HTR-8/SVneo (cell line): ENCODE measurements at places on chromosomes 3 and 15.
A peak's percentile ranks its signal among the peaks of the same experiment; 100 is the strongest.

DNA sequence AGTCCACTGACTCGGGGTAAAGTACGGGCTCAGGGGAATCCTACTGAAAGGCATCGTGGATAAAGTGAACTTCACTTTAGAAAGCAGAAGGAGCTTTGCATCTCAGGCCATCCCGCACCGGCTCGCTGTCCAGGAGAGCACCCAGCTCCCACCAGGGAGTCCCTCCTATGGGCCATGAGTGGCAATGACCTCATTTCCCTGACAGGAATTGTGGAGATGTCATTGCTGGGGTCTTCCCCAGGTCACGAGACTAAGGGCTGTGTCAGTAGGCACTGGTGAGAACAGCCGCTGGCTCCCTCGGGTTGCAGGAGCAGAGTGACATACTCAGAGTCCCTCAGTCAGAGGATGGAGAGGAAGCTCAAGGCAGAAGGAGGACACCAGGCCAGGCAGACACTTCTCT is 97.3 kb downstream of the XXYLT1 start:
- no peak for DNase-seq

DNA sequence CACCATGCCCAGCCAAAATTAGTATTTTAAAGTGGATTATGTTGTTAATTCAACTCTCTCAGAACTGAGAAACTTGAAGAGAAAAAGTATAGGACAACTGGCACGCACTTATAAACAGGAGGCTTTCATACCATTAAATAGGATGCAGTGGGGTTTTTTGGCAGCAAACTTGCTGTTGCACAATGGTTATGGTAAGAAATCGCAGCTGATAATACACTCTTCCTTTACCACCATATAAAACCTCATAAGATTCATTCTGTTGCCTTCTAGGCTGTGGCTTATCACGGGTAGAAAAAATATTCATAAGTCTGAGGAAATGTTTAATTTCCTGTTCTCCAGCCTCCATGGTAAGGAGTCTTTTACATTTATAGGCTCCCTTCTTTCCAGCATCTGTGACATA is 95.3 kb downstream of the TMCO5A start:
- DNase-seq: no peak

GRCh38 chr15:96247621-96248305 is 82.7 kb upstream of the NR2F2 start:
- DNase-seq: no peak

DNA sequence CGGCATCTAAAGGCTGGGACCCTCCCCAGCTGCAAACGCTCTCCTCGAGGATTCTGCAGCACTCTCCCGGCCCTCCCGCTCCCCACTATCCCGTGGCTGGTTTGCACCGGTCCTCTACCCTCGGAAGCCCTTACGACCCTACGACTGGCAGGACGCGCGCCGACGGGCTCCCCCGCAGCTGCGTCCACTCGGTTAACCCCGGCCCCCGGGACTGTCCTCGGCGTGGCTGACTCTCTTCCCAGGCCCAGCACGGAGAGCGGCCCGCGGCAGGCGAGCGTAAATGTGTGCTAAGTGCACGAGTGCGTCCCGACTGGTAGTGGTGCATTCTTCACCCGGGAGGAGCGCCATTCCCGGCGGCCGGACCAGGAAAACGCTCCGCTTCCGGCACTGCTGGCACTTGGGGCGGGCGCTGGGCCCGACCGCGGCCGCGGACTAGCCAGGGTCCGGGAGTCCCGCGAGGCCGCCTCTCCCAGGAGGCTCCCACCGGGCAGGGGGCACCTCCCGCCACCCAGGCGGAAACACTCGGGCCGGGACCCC is 508 bp downstream of the GORASP1 start:
- DNase-seq: peak; percentile 53

DNA sequence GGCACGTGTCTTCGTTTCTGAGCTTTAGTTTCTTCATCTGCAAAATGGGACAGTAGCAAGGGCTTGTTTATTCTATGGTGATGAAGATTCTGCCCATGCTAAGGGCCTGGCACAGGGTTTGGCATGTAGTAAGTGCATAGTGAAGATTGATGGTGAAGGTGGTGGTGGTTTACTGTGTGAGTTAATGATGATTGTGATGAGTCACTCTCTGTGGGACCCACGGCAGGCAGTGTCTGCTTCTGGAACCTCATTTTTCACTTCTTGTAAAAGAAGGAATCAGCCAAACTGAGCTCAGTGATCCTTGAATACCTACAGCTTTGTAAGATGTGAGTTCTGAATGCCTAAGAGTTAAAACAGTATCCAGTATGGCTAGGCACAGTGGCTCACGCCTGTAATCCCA is 86.2 kb upstream of the LRTM1 start:
- DNase-seq: no peak

DNA sequence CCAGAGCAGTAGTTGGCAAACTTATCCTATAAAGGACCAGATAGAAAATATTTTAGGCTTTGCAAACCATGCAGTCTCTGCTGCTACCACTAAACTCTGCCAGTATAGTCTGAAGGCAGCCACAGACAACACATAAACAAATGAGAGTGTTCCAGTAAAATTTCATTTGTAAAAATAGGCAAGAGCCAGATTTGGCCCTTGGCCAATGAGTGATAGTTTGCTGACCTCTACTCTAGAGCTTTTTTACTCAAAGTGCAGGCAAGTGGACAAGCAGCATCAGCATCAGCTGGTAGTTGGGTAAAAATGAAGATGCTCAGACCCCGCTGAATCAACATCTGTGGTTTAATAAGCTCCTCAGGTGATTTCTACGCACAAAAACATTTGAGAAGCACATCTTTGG is 269.8 kb downstream of the NTRK3 start:
- DNase-seq: no peak

GRCh38 chr3:119042162-119042561 is 7.5 kb upstream of the IGSF11 start:
- no peak for DNase-seq

GRCh38 chr3:172904711-172905373 is 154.3 kb downstream of the ECT2 start:
- DNase-seq: no peak

DNA sequence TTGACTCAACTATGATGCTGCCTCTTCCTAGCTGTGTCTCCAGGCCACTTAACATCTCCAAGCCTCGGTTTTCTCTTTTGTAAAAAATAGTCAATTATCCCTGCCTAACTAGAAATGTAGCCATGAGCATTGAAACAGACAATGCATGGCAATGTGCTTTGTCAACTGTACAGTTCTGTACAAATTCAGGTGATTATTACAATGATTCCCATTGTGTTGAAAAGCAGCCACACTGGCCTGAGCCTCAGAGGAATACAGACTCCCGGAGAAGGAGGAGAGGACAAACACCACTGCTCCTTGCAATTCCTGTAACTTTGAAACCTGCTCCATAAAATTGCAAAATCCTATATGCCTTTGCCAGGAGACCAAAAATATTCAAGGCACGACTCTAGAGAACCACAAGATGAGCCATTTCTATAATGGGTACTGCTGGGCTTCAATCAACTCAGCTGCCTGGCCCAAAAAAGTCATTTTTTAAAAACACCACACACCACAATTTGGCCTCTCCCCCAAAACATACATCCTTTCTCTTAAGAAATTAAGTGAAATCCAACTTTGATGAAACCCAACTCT is 28.6 kb downstream of the DAPK2 start:
- DNase-seq: no peak

DNA sequence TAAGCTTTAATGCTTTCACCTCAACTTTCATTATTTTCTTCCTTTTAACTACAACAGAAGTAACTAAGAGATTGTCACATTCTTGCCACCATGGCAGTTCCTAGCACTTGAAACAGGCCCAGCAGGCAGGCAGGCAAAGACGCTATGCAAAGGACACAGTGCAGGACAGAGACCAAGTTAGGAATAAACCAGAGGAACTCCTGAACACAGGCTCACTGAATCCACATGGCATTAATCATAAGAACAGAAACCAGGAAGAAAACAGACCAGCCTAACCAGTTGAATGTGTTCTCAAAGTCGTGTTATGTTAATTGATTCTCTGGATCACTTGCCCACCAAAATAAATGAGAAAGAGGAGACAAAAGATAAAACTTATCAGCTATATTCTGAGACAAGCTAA is 397.6 kb downstream of the TBL1XR1 start:
- DNase-seq: no peak

DNA sequence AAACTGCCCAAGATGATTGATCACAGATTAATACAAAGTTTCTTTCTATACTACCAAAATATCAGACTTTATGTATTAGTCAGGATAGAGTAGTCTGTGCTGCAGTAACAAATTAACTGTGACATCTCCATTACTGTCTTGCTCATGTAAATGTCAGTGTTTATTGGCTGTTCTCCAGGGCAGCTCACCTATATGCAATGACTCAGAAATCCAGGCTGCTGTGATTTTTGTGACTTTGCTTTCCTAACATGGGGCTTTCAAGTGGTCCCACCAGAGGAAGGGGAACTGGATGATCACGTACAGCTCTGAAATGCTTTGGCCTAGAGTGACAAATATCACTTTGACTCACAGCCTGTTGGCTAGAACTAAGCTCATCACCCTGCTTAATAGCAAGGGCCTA is 12.9 kb downstream of the PLS1 start:
- no peak for DNase-seq

DNA sequence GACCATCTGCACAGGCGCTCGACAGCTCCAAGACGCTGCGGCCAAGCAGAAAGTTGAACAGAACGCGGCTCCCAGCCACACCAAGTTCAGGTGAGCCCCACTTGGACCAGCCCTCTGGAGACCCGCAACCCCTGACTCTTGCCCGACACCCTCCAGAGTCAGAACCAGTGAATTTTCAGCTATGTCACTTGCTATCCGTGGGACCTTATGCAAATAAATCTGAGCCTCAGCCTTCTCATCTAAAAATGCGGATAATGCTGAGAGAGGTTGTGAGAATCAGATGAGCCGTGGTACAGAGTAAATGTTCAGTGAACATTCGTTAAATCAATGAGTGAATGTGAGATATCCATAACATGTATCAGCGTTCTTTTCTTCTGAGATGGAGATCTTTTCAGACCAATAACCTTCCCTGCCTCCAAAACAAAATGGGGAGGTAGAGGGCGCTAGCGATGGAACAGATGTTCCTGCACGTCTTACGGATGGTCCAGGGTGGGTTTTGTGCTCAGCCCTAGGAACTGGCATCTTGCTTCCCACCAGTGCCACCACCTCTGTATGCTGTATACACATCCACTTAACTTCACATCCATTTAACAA is 524 bp downstream of the MRPS11 start:
- DNase-seq: no peak

GRCh38 chr15:69719527-69720240 is 267.1 kb downstream of the RPLP1 start:
- DNase-seq: no peak

DNA sequence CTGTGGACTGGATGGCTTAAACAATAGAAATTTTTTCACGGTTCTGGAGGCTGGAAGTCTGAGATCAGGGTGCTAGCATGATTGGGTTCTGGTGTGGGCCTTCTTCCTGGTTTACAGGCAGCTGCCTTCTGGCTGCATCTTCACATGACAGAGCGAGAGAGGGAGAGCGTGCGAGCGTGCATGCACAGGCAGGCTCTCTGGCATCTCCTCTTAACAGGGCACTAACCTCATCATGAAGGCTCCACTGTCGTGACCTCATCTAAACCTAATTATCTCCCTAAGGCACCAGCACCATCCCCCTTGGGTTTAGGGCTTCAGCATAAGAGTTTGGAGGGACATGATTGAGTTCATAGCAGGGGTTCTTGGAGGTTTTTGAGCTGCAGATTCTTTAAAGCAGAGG is 292.0 kb upstream of the C2CD4B start:
- DNase-seq: no peak

DNA sequence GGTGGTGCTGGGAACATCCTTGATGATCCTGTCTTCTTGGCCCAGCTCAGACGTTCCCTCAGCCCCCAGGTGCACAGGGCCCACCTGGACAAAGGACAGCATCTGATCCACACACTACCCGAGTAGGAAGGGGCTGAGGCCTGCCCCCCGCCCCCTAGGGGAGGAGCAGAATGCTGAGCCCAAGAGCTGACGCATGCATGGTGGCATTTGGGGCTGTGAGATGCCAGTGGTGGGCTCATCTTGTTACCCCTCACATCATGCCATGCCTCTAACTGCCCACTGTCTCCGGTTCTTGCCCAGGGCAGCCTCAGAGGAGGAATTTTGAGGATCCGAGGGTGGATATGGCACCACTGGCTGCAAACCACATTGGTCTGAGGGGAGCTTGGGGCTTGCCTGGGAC is 61.5 kb downstream of the LINGO1 start:
- DNase-seq: no peak

DNA sequence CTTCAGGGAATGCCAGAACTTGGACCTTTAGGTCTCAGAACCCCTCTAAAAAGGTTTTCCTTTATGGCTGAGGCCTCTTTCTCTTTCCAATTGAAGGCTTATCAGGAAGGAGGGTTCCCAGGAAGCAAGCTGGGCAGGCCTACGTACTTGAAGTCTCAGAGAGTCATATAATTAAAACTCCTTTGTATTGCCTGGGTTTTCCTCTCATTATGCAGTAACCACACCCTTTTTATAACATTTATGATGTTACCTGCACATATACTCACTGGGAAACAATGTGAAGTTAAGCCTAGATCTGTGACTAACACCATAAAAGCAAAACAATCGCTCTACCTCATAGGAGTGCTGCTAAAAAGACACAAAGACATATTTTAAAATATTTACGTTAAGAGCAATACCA is 27.3 kb downstream of the SERP1 start:
- DNase-seq: no peak

DNA sequence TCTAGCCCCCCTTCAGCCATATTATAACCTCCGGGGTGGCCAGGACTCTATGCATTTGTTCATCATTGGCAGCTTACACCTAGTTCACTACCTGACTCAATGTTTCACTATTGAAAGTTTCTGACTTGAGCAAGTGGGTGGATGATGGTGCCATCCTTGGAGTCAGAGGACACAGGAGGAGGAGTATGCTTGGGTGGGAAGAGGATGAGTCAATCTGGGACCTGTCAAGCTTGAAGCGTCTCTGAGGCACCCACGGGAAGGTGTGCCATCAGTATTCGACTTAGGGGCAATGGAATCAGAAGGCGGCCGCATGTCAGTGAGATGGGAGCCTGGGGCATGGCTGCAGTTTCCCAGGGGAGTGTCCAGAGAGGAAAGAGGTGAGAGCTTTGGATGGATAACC is 133.3 kb downstream of the EPHB1 start:
- DNase-seq: no peak

DNA sequence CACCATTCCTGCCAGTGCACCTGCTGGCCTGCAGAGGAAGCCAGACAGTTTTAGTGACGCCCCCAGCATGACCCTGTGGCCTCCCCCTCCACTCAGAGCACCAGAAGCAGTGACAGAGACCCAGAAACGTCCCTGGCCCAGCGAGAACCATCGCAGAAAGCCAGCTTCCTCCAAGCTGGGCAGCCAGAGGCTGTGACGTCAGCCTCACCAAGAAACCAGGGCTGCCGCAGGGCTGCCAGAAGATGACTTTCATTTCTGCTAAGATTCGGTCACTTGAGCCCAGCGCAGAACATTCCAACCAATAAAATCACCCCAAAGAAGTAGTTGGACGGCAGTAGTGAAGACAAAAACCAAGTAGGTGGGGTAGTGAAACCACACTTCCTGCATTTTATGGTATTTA is 29.6 kb upstream of the RPL32 start:
- DNase-seq: no peak

DNA sequence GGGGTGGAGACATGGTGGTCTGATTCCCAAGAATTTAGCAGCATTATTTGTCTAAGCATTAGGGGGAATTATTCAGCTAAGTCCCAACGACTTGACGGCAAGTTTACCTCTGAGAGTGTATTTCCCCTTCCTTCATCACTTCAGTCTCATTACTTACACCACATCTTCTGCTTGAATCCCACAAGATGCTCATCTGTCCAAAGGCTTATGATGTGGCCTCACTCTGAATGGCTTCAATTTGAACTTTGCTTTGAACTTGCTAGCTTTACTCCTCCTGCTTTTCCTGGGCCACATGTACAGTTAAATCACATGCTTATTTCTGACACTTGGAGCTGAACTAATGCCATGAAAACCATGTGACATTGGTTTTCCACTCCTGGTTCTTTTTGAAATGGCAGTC is 231.3 kb upstream of the SATB1 start:
- no peak for DNase-seq
